ENCODE measurements at places on chromosomes 5 and 9. TPM values are rescaled to one million over a fixed set of nuclear protein-coding genes. Genes with fewer than 3 reads are reported as not detected.

Gene PCDHGC4
- total RNA-seq = 2.4 TPM

DNA sequence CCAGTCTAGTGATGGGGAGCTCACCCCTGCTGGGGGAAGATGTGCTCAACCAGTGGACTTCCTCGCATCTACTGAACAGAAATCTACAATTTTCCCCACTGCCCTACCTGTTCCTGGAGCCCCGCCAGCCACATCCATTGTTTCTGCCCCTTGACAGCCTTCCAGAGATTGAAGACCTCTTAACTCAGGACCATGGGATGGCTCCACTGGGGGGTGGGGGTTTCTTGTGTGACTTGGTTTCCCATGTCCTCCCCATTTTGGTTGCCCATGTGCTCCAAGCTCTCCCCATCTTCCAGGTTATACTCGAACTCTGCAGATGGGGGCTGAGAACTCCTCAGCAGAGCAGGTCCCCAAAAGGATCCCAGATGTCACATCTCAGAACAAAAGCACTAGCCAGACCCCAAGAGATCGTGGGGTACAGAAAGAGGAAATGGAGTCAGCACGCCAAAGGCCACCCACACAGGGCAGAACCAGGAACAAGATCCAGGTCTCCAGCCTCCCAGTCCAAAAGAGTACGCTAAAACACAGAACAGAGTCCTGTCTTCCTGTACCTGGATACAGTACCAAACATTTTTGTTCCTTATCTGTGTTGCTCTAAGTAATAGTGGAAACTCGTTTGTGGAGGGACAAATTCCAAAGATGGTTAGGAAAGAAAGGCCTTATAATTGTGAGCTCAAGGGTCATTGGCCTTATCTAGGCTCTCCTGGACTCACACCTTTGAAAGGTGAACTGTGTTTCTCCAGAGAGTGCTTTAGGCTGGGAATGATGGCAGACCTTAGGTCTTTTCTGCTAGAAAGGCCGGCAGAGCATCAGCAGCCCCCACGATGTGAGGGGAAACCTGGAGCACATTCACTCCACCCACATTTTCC lies 15.8 kb downstream of the CORO2A start:
- no peak for DNase-seq

Gene UGT3A1
- total RNA-seq = 1.5 TPM

Gene SREK1IP1
- total RNA-seq = 37.2 TPM

DNA sequence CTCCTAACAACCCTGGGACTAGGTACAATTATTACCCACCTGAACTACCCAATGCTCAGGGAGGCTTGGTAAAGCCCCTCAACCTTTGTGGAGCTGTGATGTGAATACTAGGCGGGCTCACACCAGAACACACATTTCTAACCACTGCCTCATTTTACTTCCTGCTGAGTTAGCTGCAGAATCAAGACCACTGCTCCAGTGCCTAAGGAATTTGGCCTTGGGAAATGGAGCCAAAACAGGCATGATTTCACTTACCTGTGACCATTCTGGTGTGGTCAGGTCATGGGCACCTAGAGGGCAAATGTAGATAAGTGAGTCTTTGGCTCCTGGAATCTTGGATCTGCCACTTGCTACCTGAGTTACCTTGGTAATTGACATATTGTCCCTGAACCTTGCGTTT lies 5.2 kb downstream of the WWC1 start:
- DNase-seq = no peak

DNA sequence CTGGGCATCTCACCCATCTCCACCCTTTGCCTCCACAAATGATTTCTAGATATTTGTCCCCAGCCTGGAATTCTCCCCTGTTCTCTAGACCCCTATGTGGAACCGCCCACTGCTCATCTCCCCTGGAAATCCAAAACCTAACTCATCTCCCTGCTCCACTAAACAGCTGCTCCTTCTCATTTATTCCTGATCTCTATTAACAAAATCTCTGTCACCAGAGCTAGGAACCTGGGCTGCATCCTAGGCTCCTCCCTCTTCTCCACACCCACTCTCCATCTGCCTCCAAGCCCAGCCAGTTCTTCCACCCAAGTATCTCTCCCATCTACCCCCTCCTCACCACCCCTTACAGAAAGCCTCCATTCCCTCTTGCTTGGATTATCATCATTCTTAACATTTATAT lies 24.0 kb upstream of the SYNPO start:
- no peak for DNase-seq

DNA sequence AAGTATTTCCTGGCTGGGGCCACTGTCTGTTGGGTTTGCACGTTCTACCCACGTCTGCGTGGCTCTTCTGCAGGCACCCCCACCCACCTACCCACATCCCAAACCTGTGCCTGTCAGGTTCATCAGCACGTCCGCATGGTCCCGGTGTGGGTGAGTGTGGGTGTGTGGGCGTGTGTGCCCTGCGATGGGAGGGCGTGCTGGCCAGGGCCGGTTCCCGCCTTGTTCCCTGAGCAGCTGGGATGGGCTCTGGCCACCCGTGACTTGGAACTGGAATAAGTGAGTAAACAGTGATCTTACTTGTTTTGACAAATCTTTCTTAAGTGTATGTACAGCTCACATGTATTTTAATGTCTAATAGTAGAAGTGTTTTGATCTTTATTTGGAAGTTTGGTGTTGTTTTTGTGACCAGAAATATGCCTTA lies 20.4 kb downstream of the ERGIC1 start:
- no peak for DNase-seq

Gene IL9
- not detected for total RNA-seq

- no peak for DNase-seq
These were observed 7.0 kb downstream of the DOLK start for GRCh38 chr9:128940271-128940921.

DNA sequence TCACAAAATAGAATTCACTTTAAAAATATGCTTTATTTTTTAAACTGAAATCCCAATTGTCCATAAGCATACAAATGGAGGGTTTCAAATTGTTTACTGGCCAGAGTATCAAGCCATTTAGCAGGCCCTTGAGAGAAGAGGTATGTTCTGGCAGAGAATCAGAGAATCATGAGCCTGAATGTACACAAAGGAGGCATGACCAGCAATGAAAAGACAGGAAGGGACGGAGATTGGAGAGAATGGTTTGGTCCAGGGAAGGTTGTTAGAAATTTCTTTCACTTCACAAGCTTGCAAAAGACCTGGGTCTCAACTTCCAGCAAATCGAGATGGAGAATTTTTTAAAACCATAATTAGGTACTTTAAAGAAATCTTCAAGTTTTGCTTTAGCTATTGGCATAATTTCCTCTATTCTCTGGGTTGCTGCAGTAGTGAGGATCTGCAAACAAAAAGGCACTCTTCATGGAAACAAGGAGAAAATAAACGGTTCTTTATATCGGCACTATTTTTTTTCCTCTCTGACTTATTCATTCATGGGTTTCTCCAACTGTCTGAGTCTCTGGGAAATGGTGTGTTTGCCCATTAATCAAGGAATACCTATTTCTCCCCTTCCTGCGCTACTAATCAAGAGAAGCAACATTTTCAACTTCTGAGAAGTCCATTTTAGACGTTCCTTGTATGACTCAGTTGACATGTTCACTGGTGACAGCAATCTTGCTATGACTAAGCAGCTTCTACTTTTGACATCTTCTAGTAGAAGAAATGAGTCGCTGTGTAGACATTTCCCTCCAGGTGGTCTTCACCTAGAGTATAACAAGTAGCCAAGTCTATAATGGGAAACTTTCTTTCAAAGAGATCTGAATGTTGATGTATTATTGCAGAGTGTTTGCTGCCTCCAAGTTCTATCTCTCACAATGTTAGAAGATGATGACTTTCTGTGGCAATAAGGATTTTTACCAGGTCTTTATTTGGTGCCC lies 23.1 kb upstream of the ERCC6L2 start:
- DNase-seq = no peak

- DNase-seq = no peak
These were observed 928.9 kb upstream of the C9orf72 start for GRCh38 chr9:28502189-28502588.
